ENCODE measurements at places on chromosomes 2 and 18.

- DNase-seq = no peak
Observed at GRCh38 chr2:5617796-5618195, 74.4 kb upstream of the SOX11 start.

DNA sequence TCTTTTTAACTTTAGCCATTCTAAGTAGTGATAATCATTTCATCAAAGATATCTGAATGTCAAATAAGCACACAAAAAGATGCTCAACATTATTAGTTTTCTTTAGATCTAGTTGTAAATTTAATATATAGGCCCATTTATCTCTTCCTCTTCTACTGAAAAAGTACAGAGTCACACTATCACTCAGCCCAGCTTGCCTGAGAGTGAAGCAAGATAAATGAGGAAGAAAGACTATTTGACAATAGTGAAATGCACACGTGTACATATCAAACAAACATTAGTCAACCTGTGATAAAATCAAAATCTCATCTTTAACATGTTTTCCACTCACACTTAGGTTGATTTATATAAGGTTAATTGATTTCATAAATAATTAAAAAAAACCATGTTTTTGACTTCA is 83.5 kb upstream of the CCDC195 start:
- DNase-seq = no peak

DNA sequence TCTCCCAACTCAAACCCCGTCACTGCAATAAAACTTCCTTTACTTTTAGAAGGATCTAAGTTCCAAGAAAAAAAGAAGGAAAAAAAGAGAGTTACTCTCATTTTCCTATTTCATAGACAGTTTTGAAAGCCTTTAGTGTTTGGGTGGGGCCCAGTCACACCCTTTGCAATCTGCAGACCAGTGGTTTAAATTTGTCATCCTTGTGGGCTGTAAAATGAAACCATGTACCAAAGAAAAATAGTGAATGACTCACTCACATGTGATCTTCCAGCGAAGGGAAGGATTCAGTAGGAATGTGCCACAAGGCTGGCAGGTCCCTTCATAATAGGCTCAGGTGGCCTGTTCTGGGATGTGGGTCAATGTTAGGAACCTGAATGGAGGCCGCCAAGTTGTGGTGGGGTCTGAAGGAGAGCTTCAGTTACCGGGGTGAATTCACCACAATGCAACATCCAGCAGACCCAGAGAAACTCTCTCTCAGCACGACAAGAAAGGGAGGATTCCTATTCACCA is 28.3 kb downstream of the ANXA4 start:
- no peak for DNase-seq

GRCh38 chr2:38415023-38415422 is 38.0 kb upstream of the ATL2 start:
- DNase-seq = no peak

- DNase-seq = no peak
Observed at GRCh38 chr18:49778826-49779465, 34.4 kb downstream of the ACAA2 start.

DNA sequence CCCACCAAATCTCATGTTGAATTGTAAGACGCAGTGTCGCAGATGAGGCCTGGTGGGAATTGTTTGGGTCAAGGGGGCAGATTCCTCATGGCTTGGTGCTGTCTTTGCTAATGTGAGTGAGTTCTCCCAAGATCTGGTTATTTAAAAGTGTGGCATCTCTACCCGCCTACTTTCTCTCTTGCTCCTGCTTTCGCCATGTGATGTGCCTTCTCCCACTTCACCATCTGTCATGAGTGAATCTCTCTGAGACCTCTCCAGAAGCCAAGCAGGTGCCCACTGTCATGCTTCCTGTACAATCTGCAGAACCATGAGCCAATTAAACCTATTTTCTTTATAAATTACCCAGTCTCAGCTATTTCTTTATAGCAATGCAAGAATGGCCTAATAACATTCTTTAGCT is 246.6 kb upstream of the CDH20 start:
- DNase-seq = no peak

DNA sequence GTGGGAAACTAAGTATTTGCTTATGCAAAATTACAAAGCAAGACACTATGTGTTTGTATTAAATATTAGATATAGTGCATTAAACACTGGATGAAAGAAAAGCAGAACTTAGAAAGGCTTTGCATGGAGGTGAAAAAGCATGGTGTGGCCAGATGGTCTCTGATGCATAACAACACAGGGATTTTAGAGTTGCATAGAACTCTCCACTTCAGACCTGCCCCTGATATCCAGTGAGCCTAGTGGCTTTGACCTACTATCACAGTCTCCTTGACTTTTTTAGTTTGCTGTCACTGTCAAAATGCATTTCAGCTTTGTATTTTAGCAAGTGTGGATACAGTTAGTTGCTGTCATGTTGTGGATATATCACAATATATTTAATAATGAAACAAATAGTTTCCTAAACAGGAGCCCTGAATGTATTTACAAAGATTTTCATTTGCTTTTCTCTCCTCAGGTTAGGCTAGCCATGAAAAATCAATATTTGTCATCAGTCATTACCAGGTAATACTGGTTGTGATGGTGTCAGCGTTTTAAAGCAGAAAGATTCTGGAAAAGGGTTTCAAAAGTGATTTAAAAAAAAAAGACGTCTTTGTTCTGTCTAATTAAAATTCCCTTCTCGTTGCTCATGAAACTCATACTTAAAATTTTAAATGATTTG is 5.2 kb downstream of the CSRNP3 start:
- no peak for DNase-seq

- no peak for DNase-seq
Observed at GRCh38 chr2:164368896-164369295, 252.4 kb downstream of the GRB14 start.

GRCh38 chr18:36993068-36993467 is 164.1 kb downstream of the KIAA1328 start:
- no peak for DNase-seq

DNA sequence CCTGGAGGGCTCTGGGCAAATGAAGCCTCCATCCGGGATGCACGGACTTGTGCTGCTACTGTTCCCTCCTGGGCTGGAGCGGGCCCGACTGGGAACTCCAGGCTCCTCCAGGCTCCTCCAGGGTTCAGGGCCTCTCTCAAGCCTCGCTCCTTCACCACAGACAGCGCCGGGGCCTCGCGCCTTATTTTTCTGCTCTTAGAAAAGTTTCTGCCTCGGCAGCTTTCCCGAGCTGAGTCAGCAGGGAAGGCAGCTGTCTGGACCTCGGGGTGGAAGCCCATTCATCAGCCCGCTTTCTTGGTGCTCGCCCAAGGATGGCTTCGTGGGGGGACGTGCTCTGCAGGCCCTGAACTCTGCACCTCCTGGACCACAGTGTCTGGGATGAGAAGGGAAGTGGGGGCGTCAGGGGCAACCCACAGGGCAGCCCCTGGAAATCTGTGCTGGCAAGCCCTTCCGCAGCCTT is 12.9 kb upstream of the TEX51 start:
- peak; percentile 67 for DNase-seq

GRCh38 chr18:62614494-62614893 is 91.7 kb downstream of the ZCCHC2 start:
- DNase-seq = no peak

DNA sequence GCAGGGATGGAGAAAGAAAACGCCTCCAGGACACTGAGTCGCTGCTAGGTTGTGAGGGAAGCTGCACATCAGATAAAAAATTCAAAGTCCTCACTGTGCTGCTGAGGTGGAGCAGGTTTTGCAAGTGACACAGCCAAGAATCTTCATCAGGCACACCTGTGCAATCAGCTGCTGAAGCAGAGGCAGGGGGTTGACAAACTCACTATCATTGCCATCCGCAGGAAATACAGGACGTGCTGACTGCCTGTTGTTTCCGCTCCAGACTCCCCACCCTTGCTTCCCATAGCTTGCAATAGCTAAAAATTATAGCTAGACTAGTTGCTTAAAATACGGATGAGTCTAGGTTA is 147.8 kb upstream of the FHL2 start:
- DNase-seq = no peak

GRCh38 chr2:100285691-100286090 is 36.6 kb downstream of the LONRF2 start:
- no peak for DNase-seq

- DNase-seq = no peak
Observed at GRCh38 chr2:229045671-229046070, 225.4 kb downstream of the PID1 start.

- no peak for DNase-seq
Observed at GRCh38 chr18:62857263-62857976, 142.1 kb downstream of the PHLPP1 start.

GRCh38 chr2:161844822-161845221 is 220.6 kb downstream of the SLC4A10 start:
- DNase-seq = no peak

- DNase-seq = peak; percentile 9
Observed at GRCh38 chr2:37658682-37659081, 12.8 kb downstream of the CDC42EP3 start.

- DNase-seq = no peak
Observed at GRCh38 chr2:179952658-179953057, 54.4 kb downstream of the CWC22 start.

- no peak for DNase-seq
Observed at GRCh38 chr2:174607989-174608865, 10.6 kb upstream of the WIPF1 start.

- no peak for DNase-seq
Observed at GRCh38 chr2:126653109-126653508, 2.8 kb upstream of the GYPC start.

GRCh38 chr18:51998066-51998465 is 341.9 kb upstream of the DCC start:
- DNase-seq = no peak

GRCh38 chr2:218852911-218853667 is 6.5 kb upstream of the WNT6 start:
- DNase-seq = no peak

- no peak for DNase-seq
Observed at GRCh38 chr2:55811048-55811447, 112.5 kb downstream of the EFEMP1 start.

DNA sequence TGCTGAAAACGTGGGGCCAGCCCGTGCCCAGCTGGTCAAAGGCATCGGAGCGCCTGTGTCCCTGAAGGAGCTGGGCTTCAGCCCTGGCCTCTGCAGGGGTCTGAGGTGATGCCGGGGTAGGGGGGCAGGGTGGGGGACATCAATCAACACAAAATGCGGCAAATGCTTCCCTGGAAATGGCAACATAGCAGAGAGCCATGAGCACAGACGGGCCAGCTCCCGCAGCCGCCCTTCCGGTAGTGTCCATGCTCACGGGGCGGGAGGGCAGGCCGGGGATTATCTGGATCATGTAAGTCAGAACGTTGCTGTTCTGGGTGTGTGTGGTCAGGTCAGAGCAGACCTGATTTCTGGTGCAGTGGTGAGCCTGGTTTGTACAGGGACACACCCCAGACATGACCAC is 56.5 kb upstream of the TWIST2 start:
- DNase-seq = no peak

DNA sequence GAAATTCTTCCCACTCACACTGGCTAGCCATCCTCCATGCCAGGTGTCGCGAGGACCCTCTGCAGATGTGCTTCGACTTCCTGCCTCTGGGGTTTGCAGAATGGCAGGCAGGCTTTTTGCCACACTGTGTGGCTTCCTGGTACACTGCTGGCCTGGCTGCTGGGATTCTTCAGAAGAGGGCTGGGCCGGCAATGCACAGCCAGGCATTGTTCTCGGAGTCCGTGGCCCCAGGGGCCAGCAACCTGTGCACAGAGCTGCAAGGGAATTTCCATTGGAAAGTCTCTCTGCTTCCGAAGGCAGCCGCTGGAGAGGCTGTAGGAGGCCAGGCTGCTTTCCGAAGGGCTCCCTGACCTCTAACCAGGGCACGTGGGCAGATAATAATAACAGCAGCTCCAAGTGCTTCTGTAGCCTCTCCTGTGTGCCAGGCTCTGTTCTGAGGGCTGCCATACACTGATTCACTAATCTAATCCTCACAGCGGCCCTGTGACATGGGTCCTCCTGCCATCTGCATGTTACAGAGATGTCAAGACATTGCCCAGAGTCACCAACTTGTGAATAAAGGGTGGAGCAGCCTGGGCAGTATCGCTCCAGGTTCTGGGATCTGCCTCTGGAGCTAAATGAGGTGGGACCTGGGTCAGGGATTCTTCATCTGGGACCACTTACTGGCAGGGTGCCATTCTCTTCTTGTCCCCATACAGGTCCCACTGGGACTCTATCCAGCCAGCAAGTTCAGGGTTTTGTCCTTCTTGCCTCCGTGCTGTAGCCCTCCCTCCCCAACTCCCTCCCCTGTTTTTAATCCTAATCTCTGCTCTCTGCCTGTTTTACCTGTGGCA is 5.0 kb downstream of the LDLRAD4 start:
- no peak for DNase-seq

- no peak for DNase-seq
Observed at GRCh38 chr2:83587309-83587708, 871.8 kb downstream of the SUCLG1 start.

DNA sequence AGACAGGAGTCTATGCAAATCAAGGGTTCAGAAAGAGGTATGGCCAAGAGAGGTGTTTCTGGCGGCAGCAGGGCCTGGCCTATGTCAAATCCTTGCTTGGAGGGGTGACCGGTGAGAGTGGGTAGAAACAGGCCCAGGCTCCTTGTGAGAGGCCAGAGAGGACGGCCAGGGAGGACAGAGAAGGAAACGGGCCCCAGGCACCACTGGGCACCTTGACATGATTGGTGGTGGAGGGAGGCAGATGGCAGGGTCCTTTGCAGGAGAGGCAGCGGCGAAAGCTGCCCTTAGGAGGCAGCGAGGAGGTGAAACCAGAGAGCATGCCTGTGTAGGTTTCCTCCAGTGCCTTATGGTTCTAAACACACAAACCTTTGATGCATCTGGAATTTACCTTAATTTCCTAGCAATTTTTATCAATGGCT is 6.2 kb downstream of the RAMP1 start:
- DNase-seq = no peak

GRCh38 chr2:104215269-104216161 is 638.4 kb upstream of the POU3F3 start:
- no peak for DNase-seq

DNA sequence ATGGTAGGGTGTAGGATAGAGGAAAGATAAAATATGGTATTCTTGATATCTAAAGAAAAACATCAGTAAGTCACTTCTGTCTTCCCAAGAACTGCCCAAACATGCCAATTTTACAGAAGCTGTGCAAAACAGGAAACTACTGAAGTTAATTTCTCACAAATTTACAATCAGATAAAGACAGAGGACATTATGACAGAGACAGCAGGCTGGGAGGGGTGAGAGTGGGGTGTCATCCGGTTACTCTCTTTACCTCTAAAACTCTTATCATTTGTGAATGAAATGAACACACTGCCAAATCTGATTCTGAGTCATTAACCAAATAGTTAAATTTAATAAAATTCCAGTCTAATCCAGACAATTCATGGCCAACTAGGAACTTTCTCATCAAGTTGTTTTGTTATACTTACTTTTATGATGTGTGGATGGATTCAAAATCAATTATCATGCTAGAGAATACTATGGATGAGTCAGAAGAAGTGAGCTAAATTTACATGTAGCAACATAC is 323.2 kb upstream of the MEX3C start:
- DNase-seq = no peak
